Brain pericyte (primary cell): ENCODE measurements at places on chromosomes 7 and 10.

DNA sequence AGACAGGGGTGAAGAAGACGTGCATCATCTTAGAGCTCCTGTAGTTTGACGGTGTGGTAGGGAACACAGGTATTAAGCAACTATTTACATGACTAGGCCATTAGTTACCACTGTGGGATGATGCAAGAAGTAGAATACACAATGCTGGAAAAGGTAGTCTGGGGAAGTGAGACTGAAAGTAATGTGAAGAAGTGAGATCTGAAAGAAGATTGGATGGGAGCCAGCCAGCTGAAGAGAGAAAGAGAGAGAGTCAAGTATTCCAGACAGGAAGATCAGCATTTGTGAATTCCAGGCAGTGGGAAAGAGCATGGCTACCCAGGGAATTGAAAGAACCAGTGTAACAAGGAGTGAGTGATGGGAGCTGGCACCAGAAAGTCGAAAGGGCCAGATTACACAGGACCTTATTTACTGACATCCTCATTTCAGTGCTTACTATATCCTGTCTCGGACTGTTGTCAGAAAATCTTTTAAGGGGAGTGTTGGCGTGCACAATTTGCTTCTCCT is 4.0 kb upstream of the CFAP58 start:
- no peak for DNase-seq

DNA sequence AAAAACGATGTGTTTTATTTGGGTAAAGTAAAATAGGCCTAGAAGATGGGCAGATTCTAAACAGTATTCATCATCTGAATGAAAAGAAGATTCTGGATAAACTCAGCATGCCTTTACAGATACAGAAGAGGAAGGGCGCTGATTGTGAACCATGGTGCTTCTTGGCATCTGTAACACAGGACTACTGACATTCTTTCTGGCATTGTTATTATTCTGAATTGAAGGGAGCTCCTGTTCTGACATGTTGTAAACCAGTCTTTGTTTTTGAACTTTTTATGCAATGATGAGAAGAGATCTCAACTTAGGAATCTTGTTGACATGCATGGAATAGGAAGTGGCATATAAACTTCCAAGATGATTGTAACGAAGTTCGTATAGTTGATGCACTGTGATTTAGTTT is 13.5 kb downstream of the RPA3 start:
- no peak for DNase-seq

DNA sequence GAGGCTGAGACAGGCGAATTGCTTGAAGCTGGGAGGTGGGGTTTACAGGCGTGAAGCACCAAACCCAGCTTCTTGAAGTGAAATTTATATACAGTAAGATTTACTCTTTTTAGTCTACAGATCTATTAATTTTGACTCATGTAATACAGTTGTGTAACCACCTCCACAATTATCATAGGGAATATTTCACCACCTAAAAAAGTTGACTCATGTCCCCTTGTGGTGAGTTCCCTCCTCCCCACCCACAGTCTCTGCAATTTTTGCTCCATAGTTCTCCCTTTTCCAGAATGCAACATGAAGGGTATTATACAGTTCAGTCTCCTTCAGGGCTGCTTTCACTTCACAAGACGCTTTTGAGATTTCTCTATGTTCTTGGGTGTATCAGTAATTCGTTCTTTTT is 156.8 kb downstream of the FAM107B start:
- DNase-seq, result no peak

GRCh38 chr10:30769361-30769760 is 139.8 kb upstream of the LYZL2 start:
- DNase-seq, result no peak

DNA sequence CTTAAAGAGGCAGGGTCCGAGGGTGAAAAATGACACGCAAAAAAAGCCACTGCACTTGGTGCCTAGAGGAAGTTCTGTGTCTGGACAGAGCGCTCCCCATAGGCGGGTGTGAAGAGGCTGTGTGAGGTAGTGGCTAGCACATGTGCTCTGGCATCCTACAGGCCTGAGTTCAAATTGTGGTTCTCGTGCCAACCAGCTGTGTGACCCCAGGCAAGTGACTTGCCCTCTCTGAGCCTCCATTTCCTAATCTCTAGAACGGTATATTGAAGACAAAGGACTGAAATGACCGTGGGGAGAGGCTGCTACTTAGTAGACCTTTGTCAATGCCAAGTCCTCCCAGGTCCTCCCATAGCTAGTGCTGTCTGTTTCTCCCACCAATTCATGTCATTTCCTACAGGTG is 79.1 kb upstream of the MYL10 start:
- DNase-seq, result no peak

- DNase-seq, result no peak
Measured at GRCh38 chr7:123499211-123499970, 35.0 kb downstream of the IQUB start.

- DNase-seq, result no peak
Measured at GRCh38 chr7:87473192-87473591, 2.3 kb downstream of the ABCB4 start.

- no peak for DNase-seq
Measured at GRCh38 chr7:5591278-5591874, 167.7 kb upstream of the TNRC18 start.

- no peak for DNase-seq
Measured at GRCh38 chr10:21495002-21495751, 30.3 kb downstream of the SKIDA1 start.

GRCh38 chr10:91974960-91975359 is 51.4 kb downstream of the BTAF1 start:
- no peak for DNase-seq

- no peak for DNase-seq
Measured at GRCh38 chr7:104123786-104124185, 84.0 kb downstream of the ORC5 start.

GRCh38 chr10:51124852-51125251 is 50.6 kb downstream of the PRKG1 start:
- no peak for DNase-seq

- DNase-seq, result no peak
Measured at GRCh38 chr7:148847815-148848734, 36.0 kb downstream of the EZH2 start.

- no peak for DNase-seq
Measured at GRCh38 chr7:142496545-142496991, 238.7 kb upstream of the PRSS58 start.

- DNase-seq, result no peak
Measured at GRCh38 chr7:91710881-91711280, 169.6 kb downstream of the MTERF1 start.

- DNase-seq, result no peak
Measured at GRCh38 chr10:24883176-24883575, 69.2 kb downstream of the PRTFDC1 start.

DNA sequence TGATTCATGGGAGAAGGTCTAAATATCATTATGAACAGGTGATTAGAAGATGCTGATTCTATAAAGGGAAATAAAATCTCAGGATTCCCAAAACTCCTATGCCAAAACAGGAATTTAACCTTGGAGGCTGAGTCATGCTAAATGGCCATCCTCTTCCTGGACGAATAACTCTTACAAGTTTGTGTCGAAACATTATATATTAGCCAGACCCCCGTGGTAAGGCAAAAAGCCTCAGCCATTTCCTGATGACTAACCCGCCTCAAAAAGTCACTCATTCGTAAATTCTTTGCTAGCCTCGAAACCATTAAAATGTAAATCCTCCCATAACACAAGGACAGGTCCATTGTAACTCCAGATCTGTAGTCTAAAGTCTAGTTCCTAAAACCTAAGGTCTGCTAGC is 32.0 kb downstream of the CUL2 start:
- peak; percentile 4 for DNase-seq

GRCh38 chr7:6306471-6306870 is 34.0 kb upstream of the CYTH3 start:
- DNase-seq, result no peak

GRCh38 chr7:115094163-115094562 is 172.3 kb downstream of the MDFIC start:
- no peak for DNase-seq

DNA sequence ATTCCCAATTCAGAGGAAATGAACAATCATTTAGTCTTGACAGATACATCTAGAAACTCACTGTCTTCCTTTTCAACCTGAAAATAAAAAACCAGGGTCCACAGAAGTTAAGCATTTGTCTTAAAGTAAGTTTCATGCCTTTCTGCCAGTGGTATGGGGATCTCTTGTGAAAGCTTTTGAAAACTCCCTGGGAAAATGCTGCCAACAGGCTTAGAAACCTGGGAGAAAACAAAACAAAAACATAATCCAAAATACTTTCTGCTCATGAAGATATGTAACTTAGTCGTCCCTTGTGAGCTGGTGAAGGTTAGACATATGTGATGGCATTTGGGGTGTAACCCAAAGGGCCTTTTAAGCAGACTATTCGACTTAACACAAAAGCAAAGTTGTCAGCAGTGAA is 66.4 kb upstream of the ZNF438 start:
- no peak for DNase-seq
